Activated T-cell treated with anti-CD3 and anti-CD28 coated beads for 4 hours (primary cell): ENCODE measurements at places on chromosomes 16 and 17.

- no peak for DNase-seq
Measured at GRCh38 chr17:66357037-66357436, 54.6 kb downstream of the PRKCA start.

GRCh38 chr17:48522031-48522653 is 8.7 kb downstream of the HOXB1 start:
- DNase-seq, result no peak

- no peak for DNase-seq
Measured at GRCh38 chr16:35182043-35182677, 1722.7 kb downstream of the TP53TG3F start.

GRCh38 chr16:89383095-89384003 is 107.0 kb downstream of the ANKRD11 start:
- no peak for DNase-seq

DNA sequence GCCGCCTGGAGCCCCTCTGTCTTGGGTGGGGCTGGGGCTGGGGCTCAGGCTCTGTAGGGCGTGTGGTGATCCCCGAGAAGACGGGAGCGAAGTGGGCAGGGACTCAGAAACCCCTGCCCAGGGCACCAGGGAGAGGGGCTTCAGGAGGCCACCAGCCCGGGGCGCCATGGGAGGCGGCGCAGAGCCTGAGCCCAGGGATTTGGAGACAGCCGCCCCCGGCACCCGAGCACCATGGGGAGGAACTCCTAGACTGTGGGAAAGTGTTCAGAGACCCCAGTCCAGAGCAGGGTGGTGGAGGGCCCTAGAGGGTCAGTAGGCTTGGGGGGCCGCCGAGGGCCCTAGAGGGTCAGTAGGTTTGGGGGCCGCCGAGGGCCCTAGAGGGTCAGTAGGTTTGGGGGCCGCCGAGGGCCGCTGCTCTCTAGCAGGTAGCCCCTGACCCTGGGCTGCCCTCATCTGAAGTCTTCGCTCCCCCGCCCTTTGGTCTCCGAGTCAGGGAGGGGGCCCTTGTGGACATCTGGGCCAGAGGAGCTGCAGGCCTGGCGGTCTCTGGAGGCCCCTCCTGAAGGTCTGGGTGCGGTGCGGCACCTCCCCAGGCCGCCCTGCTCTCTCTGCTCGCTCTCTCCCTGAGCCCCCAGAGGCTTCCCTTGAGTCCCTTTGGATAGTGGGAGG is 734 bp downstream of the ARHGDIG start:
- DNase-seq, result no peak

DNA sequence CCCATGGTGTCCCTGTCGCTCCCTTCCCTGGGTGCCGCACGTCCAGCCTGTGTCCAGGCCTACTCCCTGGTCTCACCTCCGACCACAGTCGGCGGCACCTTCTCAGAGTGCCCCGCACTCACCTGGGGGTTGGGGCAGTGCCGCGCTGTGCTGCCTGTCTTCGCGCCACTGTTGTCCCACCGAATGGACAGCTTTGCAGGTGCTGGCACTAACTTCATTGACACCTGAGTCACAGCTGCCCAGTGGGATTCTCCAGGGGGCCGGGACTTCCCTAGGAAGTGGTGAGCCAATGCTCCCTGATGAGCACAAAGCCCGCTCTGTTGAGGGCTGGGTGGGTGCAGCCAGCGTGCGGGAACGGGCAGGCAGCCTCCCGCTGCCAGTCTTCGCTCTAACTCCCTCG is 24.3 kb upstream of the DBNDD1 start:
- no peak for DNase-seq

- DNase-seq, result peak; percentile 14
Measured at GRCh38 chr17:55420067-55420775, 1.4 kb downstream of the MMD start.

GRCh38 chr17:19590451-19590850 is 56.8 kb downstream of the SLC47A1 start:
- DNase-seq, result no peak

GRCh38 chr17:4314179-4314578 is 50.4 kb upstream of the ANKFY1 start:
- DNase-seq, result no peak

- DNase-seq, result no peak
Measured at GRCh38 chr17:13367154-13367553, 234.6 kb downstream of the HS3ST3A1 start.

DNA sequence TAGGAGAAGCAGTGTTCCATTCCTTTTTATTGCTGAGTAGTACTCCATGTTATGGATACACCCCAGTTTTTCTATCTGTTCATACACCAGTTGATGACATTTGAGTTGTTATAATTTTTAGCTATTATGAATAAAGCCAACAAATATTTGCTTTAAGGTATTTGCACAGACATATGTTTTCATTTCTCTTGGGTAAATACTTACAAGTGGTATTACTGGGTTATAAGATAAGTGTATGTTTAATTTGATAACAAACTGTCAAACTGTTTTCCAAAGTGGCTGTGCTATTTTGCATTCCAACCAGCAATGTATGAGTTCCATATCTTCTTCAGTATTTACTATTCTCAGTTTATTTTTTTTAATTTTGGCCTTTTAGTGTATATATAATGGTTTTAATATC is 27.7 kb upstream of the GFOD2 start:
- DNase-seq, result no peak

DNA sequence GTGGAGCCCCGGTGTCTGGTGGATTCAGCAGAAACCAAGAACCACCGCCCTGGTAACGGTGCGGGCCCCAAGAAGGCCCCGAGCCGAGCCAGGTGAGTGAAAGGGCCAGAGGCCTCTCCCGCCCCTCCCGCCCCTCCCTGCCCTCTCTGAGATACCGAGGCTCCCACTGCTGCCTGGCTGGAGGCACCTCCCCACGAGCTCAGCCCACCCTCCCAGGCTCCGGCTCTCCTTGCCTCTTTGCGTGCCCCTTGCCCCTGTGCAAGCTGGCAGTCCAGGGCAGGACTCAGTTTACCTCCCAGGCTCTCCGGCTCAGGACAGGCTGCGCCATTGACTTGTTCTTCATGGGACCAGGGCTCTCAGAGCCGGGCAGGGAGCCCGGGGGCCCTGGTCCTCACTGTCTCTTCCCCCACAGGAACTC is 14.1 kb upstream of the MYO15B start:
- DNase-seq, result no peak

DNA sequence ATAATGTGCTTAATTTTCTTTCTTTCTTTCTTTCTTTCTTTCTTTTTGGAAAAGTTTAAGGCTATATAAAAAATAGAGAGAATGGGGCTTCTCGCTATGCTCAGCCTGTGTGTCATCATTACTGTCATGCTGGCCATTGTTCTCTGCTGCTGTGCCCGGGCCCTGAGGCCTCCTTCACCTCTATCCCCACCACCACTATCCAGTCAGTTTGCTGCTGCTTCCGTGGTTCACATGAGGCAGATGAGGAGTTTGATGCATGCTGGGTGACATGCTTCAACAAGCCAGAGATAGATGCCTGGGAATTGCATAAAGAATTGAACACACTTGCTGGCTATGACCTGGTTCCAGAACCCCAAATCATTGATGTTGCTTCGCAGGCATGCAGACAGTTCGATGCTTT is 36.3 kb downstream of the PITPNC1 start:
- DNase-seq, result no peak

DNA sequence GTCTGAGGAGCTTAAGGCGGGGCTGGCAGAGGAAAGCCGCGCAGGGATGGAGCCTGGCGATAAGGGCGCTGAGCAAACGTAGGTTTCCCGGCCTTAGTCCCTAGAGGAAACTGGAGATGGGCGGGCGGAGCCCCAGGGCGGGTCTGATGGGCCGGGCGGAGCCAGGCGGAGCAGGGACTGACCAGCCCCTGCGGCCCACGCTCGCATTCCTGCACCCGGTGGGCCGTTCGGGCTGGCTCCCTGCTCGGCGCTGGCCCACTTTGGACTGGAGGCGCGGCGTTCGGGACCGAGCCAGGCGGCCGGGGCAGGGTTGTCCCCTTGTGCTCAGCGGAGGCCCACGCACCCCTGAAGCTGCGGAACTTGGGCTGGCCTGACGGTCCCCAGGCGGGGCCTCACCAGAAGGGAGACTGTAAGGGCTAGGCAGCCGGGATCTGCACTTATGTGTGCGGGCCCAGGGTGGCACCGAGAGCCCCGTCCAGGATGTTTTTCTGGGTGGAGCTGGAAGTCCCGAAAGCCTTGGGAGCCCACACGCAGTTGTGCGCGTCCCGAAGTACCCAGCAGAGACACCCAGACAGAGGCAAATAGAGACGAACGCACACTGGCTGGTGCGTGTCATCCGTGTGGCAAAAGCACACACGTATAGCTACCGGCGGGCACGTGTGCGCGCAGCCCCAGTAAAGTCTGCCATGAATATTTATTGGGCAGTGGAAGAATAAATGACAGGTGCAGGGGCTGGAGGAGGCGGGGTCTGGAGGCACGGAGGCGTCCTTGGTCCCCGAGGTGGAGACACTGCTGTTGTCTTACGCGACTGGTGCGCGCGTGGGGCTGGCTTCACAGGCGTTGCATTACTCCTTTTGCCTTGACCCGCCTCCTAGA is 1.4 kb downstream of the PYDC1 start:
- DNase-seq, result no peak

GRCh38 chr17:13594310-13594709 is 7.4 kb downstream of the HS3ST3A1 start:
- no peak for DNase-seq

GRCh38 chr17:47649972-47650524 is 329 bp downstream of the KPNB1 start:
- peak; percentile 28 for DNase-seq

GRCh38 chr17:1362964-1363363 is 37.1 kb downstream of the YWHAE start:
- DNase-seq, result no peak

- no peak for DNase-seq
Measured at GRCh38 chr16:2825906-2826305, 4.2 kb upstream of the ZG16B start.

DNA sequence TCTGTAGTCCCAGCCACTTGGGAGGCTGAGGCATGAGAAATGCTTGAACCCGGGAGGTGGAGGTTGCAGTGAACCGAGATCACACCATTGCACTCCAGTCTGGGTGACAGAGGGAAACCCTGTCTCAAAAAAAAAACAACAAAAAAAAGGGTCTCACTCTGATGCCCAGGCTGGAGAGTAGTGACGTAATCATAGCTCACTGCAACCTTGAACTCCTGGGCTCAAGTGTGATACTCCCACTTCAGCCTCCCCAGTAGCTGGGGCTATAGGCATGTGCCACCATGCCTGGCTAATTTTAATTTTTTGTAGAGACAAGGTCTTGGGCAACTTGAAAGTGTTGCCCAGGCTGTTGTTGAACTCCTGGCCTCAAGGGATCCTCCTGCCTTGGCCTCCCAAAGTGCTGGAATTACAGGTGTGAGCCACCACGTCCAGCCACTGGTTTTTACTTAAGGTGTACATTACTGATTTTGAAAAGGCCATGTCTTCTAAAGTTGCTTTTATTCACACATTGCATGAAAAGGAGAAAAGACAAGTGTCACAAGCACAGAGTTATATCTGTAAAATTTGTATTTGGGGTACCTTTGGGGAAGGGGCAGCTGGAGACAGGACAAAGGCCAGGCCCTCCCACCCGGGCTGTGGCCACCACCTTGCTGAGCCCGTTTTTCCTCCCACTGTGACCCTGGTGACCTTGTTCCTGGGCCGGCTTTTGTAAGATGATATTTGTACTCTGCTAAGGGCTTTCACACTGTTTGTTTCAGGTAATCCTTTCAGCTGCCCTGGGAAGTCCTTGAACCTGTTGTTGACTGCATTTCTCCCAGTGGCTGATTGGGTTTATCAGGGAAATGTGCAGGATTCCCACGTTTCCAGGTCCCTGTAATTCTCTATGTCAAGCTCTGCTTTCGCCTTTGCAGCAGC is 11.5 kb downstream of the GPT2 start:
- no peak for DNase-seq

DNA sequence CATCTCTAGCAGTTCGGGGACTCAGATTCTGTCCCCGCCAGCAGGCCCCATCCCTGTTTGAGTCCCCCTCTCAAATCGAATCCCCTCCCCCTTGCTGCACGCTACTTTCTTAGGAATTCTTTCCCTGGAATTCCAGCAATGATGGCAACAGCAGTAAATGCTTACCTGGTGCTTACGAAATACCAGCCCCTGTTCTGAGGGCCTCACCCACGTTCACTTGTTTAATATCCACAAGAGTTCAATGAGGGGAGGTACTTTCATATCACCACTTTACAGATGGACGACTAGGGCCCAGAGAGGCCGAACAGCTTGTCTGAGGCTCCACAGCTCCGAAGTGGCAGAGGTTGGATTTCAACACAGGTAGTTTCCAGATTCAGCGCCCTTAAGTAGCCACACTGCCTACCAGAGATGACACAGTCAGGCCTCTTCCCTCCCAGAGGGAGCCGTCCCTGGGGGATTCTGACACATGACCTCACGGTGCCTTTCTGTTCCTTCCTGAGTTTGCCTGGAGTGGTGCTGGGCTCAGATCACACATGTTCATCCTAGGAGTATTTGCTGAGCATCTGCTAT is 120.7 kb upstream of the GSE1 start:
- no peak for DNase-seq

DNA sequence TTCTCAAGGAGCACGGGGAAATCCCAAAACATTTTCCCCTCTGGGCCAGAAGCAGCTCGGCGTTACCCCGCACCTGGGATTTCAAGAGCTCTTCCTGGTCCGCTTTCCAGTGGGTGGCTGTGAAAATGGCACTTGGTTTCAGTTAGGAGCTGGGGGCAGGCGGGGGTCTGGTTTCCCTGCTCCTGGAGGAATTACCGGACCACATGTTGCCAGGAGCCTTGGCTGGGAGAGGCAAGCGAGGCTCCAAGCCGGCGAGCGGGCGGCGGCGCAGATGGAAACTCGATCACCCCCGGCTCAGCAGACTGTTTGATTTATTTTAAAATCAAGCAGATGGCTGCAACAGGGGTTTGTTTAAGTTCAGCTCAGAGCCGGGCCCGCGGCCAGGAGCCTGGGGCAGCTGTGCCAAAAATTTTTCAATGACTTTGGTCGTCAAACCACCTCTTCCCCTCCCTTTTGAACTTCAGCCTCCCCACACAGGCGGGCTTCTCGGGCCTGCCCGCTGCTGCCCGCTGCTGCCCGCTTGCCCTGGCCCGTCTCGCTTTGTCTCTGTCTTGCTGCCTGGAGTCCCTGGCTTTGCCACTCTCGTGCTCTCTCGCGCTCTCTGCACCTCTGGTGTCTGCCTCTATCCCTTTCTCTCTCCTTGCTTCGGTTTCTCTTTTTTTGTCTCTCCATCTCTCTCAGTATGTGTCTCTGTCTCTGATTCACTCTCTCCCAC is 108.0 kb upstream of the CIBAR2 start:
- DNase-seq, result no peak

DNA sequence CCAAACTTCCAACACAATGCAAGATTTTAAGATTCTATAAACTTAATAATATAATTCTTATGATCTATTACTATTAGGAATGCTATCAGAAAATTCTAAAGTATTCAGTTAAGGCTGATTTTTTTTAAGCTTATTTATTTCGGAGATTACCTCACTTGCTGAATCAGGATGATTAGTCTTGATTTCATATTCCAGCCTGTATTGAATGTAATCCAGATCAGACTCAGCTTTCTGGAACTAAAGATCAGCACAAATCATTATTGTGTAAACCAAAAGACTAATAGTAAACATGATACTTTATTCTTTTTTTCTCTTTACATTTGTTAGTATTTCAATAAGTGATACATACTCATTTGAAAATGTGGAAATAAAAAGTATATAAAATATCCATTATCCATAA is 23.9 kb downstream of the SKA2 start:
- no peak for DNase-seq

GRCh38 chr17:78557598-78558039 is 19.6 kb downstream of the DNAH17 start:
- no peak for DNase-seq
